CD4-positive, alpha-beta T cell treated with Interleukin-21 for 1 hour (primary cell): ENCODE measurements at places on chromosomes 4 and X.

DNA sequence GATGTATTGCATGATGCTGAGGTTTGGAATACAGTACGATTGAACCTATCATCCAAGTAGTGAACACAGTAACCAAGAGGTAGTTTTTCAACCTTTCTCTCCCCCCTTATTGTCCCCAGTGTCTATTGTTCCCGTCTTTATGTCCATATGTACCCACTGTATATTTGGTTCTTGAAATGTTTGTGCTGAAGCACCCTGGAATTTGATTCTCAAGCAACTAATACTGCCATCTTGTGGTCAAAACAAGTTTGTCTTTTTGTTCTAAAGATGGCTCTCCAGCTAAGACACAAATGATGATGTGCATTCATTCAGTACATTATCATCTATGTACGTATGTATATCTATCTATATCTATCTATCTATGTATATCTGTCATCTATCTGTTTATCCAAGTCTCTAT is 33.5 kb upstream of the DCX start:
- DNase-seq, result peak; percentile 20

DNA sequence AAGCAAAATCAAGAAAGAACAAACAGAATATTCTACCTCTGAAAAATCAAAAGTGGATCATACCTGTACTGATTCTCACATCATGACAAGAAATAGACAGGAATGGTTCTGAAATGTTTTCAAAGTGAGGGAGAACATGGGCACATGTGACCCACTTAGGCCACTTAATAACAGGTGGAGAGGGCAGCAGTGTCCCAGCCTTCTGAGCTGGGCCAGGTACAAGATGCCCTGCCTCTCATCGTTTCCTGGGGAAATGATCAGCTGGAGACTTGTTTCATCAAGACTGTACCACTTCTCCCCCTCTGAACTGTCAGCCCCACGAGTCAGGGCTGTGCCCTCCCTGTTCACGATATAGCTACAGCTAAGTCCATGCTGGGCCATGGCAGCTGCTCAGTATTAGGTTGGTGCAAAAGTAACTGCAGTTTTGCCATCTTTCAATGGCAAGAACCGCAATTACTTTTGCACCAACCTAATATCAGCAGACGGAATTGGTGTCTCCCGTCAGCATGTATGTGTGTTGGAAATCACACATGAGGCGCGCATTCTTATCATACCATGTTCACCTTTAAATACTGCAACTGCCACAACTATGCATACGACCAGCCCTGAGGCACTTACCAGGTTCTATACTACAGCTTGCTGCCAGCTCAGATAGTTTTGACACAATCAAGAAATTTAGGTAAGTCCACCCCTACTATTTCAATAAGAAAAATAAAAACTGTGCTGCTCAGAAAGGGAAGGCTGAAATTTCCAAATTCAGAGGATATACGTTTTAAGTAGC is 71.4 kb downstream of the GATB start:
- DNase-seq, result no peak

DNA sequence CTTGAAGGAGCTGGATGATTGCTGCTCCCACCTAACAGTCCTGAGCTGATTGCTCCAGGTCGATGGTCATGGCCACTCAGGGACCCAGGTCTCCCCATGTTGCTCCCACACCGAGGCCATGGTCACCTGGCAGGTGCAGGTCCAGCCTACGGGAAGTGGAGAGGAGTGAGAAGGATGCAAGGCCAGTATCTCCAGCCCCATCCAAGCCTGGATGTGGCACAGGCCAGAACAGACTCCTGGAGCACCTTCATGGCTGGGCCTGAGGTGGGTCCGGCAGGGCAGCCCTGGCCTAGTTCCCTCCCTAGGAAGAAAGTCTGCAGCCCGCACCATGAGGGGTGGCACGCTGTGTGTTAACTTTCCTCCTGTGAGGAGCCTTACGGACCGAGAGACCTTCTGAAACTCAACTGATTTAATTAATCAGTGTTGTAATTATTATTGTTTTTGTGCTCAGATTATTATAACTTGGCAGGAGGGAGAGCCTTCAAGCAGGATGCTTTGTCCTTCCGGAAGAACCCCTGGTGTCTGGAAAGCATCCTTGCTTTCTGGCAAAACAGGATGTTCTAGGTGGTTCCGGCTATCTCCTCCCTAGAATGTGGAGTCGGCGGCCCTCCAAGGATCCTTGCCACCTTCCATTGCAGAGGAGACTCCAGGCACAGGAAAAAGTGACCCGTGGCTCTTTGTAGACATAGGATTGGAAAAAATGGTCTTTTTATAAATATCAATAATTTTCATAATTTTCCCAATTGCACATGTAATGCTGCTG is 92.3 kb upstream of the ADRA2C start:
- DNase-seq, result no peak

DNA sequence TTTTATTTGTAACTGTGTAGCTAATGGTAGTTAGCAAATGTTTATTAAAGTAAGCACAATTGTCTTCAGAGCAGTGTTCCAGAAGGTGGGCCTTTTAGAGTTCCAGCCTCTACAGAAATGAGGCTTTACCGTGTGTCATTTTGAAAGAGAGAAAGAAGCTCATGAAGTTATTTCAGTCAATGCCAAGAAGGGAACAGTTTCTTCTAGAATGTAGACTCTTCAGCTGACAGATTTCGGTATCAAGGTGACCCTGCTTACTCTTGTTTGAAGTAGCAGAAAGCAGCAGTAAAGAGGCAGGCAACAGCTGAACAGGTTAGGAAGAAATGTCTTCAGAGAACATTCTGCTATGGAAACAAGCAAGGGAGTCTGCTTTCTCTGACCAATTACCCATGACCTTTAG is 93.6 kb downstream of the TASL start:
- no peak for DNase-seq

DNA sequence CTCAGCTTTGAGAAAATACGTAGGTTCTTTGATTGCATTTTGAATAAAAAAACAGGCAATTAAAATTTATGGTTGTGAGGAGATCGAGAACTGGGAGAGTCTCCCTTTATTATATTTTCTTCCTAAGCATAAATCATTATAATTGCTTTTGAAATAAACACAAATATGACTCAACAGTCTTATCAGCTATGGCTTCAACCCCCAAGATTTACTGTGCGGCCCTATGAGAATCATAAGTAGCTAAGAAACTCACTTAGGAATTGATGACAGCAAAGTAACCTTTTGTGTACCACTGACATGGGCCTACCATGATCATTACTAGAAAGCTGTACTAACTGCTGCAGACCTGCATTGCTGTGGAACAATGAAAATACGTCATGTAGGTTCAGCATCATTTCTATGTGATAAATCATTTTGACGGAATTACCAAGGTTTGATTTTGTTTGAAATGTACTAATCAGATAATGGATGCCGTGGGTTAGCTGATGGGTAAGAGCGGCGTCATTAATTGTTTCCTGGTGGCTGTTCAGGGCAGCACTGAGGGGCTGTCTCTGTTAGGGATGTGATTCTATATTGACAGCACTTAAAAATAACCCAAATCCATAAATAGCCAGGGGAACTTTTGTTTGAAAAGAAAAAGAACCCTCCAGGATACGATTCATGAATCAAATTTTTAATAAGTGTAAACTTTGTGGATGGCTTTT is 51.5 kb upstream of the GPRIN3 start:
- no peak for DNase-seq
